ENCODE measurements at places on chromosomes 3 and 15.

DNA sequence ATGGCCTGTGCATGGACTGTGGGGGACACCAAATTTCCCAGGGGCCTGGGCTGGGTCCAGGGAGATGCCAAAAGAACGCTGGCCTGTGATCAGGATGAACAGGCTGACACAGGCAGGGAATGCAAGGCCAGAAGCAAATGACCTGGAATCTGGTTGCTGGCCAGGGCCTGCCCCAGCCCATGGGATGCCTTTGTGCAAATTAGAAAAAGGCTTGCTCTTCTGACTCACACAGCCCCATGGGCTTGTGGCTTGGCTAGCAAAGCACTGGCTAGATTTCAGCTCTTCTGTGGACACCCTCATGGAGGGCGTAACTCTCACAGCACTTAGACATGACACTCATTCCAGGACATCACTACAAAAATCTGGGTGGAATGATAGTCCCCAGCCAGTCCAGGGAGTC, 356.0 kb downstream of the SHQ1 start:
- DNase-seq, result peak; percentile 89

GRCh38 chr3:15083252-15083651, 15.7 kb downstream of the RBSN start:
- DNase-seq, result no peak

DNA sequence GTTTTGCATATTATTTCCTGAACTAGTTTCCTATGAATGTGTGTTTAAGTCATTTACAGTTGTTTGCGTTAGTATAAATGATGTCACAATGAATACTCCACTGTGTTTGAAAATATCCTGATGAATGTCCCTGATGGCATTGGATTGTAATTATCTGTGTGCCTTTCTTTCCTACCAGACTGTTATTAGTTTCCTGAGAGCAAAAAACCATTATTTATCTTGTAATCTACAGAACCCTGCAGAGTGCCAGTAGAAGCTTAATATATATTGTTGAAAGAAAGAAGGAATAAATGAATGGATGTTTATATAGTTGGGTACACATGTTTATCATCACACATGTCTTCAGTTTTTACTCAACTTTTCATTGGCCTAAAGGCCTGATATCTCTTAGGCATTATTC, 312.6 kb downstream of the AGBL1 start:
- no peak for DNase-seq

DNA sequence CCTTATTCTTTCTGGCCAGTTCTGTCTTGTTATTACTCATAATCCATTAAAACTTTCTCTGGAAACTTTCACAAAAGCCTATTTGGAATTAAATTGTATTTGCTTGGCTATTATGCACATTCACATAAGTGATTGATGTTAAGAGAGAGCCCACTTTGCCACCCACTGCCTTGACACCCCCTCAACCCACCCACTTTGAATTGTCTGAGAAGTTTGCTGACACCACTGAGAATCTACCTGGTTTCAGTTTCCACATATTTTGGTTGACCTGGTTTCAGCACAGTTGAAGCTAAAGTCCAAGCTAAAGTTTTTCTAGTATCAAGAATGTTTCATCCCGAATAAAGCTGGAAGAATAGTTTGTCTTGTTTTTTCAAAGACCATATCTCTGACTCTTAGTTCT, 70.9 kb downstream of the ARMC8 start:
- no peak for DNase-seq

DNA sequence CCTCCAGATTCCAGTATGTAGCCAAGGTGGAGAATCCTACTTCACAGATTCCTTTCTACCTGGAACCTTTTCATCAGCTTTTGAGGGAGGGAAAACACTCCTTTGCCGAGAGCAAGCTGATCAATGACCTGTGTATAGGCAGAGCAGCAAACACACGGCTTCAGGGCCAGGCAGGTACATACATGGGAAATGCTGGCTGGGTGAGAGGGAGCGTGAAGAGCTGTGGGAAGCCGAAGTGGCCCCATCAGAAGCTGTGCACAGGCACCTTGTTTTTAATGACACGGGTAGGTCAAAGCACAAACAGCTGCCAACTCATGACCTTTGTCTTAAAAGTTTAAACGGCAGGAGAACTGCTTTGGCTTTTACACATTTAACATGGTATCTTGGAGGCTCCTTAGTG, 25.3 kb downstream of the STARD5 start:
- DNase-seq, result no peak

DNA sequence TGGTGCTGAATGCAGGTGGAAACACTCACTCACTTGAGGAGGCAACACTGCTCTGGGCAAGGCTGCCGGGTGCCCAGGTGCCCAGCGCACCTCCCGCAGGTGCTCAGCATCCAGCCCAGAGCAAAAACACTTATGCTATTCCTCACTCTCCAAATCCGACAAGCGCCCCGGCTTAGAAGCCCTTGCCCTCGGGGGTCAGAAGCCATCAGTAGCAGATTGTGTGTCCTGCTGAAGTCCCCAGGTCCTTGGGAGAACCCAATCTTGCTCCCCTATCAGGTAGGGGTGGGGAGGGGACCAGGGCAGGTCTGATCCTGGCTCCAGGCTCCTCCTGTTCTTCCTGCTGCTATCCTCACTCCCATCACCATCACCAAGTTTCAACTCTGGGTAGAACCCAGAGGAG, 46.7 kb downstream of the TLE3 start:
- DNase-seq, result no peak

- peak; percentile 11 for DNase-seq
Measured at GRCh38 chr3:130576375-130577266, 59.6 kb downstream of the COL6A6 start.

DNA sequence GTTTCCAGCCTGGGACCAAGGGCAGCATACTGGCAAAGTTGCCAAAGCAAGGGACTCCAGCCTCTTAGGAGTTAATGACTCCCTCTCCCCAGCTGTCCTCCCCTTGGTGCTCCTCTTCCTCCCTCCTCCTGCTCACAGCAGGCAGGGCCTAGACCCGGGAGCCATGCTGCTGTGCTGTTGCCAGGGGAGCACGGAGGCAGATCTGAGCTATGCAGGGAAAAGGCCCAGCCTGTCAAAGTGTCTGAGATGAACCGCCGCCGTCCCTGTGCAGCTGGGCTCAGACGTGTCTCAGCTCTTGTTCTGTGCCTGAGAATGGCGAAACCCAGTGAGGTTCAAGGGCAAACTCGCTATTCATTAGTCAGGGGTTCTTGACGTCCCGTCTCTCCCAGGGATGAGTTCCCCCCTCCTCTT, 60.8 kb upstream of the POLG start:
- no peak for DNase-seq

DNA sequence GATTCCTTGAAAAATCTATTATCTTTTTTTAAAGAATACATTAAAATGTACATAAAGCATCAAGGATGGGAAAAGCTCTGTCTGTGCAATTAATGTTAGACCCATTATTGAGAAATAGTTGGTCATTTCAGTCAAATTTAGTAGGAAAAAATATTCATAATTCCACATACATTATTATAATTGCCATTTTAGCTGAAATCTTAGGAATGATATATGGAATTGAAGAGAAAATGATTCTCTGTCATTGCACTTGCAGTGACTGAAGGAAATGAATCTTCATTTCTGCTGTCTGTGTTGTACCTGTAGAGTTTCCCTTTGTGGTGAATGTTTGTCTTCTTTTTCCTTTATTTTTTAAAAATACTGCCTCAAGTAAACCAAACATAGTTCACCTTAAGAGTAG, 473.9 kb downstream of the C3orf38 start:
- DNase-seq, result no peak

DNA sequence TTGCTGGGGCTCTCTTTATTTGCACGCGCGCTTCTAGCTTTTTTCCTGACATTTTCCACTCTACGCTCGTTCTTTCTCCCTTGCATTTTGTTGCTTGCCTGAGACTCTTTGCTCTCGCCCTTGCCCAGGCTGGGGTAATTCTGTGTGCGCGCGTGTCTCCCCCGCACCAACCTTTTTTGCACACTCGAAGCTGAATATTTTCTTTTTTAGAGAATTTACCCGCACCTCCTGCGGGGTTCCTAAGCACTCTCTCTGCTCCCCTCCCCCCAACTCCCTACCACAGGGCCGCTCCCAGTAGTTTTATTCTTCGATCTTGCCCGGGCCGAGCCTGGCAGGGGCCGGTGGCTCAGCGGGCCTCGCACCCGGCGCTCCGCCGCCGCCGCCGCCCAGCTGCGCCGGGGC, 732 bp downstream of the FAM43A start:
- DNase-seq, result no peak

- no peak for DNase-seq
Measured at GRCh38 chr3:49609314-49609713, 55.0 kb downstream of the BSN start.

GRCh38 chr3:122390665-122391064, 6.7 kb downstream of the FAM162A start:
- DNase-seq, result no peak

- no peak for DNase-seq
Measured at GRCh38 chr3:89628856-89629670, 521.6 kb downstream of the EPHA3 start.

DNA sequence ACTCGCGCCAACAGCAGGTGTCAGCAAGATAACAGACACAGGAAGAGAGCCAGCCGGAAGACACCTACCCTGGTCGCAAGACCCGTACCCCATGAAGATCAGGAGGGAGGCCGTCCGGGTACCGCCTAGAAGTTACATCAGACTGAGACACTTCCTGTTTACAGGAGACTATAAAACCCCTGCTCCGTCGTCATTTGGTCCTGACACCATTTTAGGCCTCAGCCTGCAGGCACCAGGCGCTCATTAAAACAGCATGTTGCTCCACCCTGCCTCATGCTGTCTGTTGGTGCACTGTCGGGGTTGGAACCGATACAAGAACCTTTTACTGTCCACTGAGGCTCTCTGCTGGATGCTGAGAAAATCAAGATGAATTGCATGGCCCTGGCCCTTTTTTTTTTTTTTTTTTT, 15.6 kb upstream of the PRTG start:
- no peak for DNase-seq

DNA sequence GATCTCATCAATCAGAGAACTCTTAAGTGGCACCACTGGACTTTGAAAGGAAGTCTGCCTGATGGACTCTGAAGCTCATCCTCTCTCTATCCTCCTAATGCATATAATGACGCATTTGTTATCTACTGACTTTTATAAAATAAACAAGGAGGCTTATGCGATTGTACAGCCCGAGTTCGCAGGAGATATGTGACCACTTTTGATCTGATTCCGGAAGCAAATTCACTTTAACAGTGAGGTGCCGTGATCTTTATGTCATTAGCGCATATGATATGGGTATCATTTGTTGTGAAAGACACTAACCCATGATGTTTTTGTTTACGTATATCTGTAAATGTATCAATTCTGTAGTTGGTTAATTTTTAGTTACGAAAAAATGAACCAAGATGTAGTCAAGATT, 427 bp upstream of the RNF111 start:
- DNase-seq, result no peak

DNA sequence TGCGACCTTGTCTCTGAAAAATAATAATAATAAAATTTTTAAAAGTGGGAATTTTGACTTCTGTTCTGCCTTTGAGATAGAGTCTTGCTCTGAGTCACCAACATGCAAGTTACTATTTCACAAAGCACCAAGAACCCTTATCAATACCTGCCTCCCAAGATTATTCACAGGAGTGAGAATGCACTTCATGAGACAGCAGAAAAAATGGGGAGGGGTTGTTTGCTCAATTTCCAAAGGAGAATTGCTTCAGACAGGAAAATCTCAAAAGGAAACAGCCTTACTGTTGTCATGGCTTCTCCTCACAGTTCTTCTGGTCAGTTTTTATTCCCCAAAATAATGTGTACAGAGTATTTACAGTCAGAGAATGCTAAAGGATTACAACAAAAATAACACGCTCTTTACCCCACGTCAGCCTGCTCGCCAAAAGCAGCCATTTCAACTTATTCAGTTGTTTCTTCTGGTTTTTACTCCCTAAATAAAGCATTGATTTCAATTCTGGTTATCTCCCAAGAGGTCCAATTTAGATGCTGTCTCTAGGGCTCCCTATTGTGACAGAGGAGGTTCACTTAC, 89.0 kb downstream of the PPCDC start:
- no peak for DNase-seq

DNA sequence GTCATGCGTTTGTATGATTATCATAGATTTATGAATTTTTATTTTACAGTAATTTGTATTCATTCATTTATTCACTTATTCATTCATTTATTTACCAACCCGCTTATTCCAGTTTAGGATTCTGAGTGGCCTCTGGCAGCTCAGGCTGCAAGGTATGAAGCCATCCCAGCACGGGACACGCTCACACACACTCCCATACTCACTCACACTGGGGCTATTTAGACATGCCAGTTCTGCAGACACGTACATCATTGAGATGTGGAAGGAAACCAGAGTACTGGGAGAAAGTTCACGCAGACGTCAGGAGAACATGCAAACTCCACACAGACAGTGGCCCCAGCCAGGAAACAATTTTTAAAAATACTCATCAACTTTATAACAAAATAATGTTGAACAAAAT, 5.1 kb downstream of the CDIN1 start:
- no peak for DNase-seq

GRCh38 chr15:57035664-57036063, 117.2 kb downstream of the TCF12 start:
- DNase-seq, result no peak

- DNase-seq, result peak; percentile 92
Measured at GRCh38 chr15:40052604-40053003, 13.6 kb upstream of the SRP14 start.

GRCh38 chr15:99114511-99115299, 9.8 kb downstream of the SYNM start:
- DNase-seq, result no peak

- peak; percentile 66 for DNase-seq
Measured at GRCh38 chr15:52306270-52306669, 10.7 kb upstream of the MYO5C start.

- DNase-seq, result no peak
Measured at GRCh38 chr3:82130046-82130445, 368.6 kb upstream of the GBE1 start.

DNA sequence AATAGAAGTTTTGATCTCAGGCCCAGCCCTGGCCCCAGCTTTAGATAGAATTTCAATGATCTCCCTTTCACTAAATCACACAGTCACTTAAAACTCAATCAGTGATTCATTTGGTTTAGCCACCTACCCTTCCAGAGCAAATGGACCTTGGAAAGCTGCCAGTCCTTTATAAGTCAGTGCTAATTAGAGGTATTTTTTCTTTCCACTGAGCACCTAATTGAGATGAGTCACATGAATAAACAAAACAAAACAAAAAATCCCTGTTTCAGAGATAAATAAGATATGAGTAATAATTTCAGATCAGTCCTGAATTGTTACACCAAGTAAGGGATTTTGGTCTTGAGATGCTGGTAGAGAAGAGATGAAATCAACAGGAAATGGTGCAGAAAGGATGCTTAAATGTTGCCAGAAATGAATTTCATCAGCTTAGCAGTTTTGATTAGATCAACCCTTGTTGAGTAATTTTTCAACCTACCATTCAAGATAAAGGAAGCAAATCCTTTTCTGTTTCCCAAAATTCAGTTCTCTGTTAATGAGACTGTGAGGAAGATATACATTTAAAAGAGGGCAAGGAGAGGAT, 352.0 kb upstream of the COL8A1 start:
- peak; percentile 23 for DNase-seq

- DNase-seq, result no peak
Measured at GRCh38 chr15:74458473-74458872, 2.5 kb downstream of the UBL7 start.

- DNase-seq, result no peak
Measured at GRCh38 chr3:181017690-181018089, 28.2 kb upstream of the DNAJC19 start.

- DNase-seq, result no peak
Measured at GRCh38 chr3:57143886-57144459, 21.2 kb downstream of the IL17RD start.

GRCh38 chr3:86985181-86985826, 5.6 kb downstream of the VGLL3 start:
- no peak for DNase-seq

All from kidney tubule cell (primary cell).